ENCODE measurements at places on chromosomes 13 and 19.

- no peak overlapping the region for H3K27ac ChIP-seq
- no peak overlapping the region for H3K4me3 ChIP-seq
- no peak for DNase-seq
- H3K36me3 ChIP-seq: no peaks in the 10 kb centered on the region
- no peaks in the 10 kb centered on the region for H3K4me1 ChIP-seq
Measured at GRCh38 chr19:28535352-28535775, 677.6 kb downstream of the UQCRFS1 start.

- no peaks in the 10 kb centered on the region for H3K36me3 ChIP-seq
- no peaks in the 10 kb centered on the region for H3K27me3 ChIP-seq
- no peak for DNase-seq
- H3K27ac ChIP-seq: no peak overlapping the region
Measured at GRCh38 chr13:96415831-96416385, 326.0 kb downstream of the HS6ST3 start.

GRCh38 chr13:27622102-27622820 is 569 bp downstream of the POLR1D start:
- no peaks in the 10 kb centered on the region for H3K36me3 ChIP-seq
- no peaks in the 10 kb centered on the region for H3K27me3 ChIP-seq
- H3K4me1 ChIP-seq: peaks cover 14% of the 10 kb centered on the region
- DNase-seq: no peak

- no peak for DNase-seq
- H3K4me3 ChIP-seq: no peak overlapping the region
- peaks cover 6% of the 10 kb centered on the region for H3K36me3 ChIP-seq
Measured at GRCh38 chr13:21399741-21400140, 59.4 kb downstream of the ZDHHC20 start.

DNA sequence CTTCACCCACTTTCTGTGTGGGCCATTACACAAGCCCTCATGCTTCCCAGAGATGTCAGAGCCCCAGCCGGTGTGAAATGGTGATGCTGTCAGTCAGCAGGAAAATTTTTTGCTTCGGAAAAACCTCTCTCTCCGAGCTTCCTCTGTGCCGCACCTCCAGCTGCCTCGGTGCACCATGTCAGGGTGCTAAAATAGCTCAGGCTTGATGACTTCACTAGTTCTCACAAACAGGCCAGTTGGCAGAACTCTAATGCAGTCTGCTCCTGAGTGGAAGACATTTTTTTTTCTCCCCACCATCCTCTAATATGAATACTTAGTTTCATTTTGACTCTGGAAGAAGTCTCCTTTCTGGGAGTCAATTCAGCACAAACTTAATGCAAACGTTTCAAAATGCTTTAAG is 71.3 kb downstream of the KLF12 start:
- H3K36me3 ChIP-seq: no peaks in the 10 kb centered on the region
- peaks cover 35% of the 10 kb centered on the region for H3K4me1 ChIP-seq
- DNase-seq: peak; percentile 90
- peak overlapping the region; percentile 83 for H3K27ac ChIP-seq
- H3K27me3 ChIP-seq: no peaks in the 10 kb centered on the region
- peak overlapping the region; percentile 38 for H3K4me3 ChIP-seq

DNA sequence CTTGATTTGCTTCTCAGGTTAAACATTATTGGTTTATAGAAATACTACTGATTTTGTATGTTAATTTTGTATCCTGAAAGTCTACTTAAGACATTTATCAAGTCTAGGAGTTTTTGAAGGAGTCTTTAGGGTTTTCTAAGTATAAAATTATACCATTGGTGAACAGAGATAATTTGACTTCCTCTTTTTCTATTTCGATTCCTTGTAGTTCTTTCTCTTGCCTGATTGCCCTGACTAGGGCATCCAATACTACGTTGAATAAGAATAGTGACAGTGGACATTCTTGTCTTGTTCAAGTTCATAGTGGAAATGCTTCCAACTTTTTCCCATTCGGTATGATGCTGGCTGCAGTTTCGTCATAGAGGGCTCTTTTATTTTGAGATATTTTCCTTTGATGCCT is 807.5 kb upstream of the SLC10A2 start:
- no peak for DNase-seq
- H3K4me3 ChIP-seq: no peak overlapping the region
- no peaks in the 10 kb centered on the region for H3K27me3 ChIP-seq

DNA sequence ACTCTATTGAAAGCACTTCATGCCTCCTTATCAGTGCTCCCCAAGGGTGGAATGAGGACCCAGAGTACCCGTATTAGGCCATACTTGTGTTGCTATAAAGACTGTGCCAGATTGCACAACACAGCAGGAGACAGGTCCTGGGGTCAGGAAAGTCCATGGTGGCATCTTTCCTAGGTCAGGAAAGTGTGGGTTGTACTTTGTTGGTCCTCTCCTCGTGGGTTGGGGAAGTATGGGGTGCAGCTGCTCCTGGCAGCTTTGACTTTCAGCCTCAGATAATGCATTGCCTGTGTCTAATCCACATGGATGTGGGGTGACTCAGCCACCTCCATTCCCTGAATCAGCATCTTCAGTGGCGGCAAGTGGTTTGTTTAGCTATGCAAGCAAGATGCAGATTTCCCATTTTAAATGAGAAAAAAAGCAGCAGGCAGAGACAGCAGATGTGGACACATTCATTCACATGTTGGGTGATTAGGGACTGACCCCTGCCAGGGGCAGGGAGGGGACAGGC is 8.4 kb upstream of the CYP2B6 start:
- no peak overlapping the region for H3K27ac ChIP-seq
- H3K4me1 ChIP-seq: no peaks in the 10 kb centered on the region
- no peak for DNase-seq
- no peak overlapping the region for H3K4me3 ChIP-seq

- no peak for DNase-seq
- no peak overlapping the region for H3K4me3 ChIP-seq
- peaks cover 73% of the 10 kb centered on the region for H3K36me3 ChIP-seq
- H3K27me3 ChIP-seq: no peaks in the 10 kb centered on the region
Measured at GRCh38 chr19:6223461-6224307, 56.1 kb downstream of the MLLT1 start.

- no peak overlapping the region for H3K27ac ChIP-seq
- no peaks in the 10 kb centered on the region for H3K27me3 ChIP-seq
- no peaks in the 10 kb centered on the region for H3K36me3 ChIP-seq
- no peak overlapping the region for H3K4me3 ChIP-seq
- DNase-seq: no peak
Measured at GRCh38 chr13:37616131-37616530, 17.6 kb upstream of the POSTN start.

GRCh38 chr13:44715287-44716230 is 139.4 kb upstream of the TSC22D1 start:
- peak overlapping the region; percentile 88 for H3K27ac ChIP-seq
- H3K36me3 ChIP-seq: no peaks in the 10 kb centered on the region
- no peaks in the 10 kb centered on the region for H3K27me3 ChIP-seq
- no peaks in the 10 kb centered on the region for H3K4me1 ChIP-seq
- H3K4me3 ChIP-seq: no peak overlapping the region

DNA sequence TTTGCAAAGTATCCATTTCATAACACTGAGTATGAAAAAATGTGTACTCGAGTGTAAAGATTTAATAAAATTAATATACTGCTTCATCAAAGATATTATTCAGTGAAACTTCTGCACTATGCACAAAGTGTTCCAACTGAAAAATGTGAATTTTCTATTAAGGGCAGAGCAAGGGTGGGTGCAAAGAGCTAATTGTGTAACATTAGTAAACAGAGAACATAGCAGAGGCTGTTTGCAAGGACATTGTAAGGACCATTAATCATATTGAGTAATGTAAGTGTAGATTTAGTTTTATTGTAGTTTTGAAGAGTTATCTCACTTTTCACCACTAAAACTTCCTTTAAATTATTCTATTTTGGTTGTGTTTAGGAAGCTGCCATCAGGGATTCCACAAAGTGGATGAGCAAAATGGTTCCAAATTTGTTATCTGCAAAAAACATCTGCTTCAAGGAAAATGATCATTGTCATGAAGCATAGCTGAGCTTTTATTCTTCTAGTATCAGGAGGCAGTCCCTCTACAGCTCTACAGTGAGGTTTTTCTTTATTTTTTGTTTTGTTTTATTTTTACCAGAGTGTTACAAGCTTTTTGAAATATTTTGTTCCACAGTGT is 1375.4 kb downstream of the SLITRK1 start:
- H3K27me3 ChIP-seq: no peaks in the 10 kb centered on the region
- H3K27ac ChIP-seq: no peak overlapping the region
- H3K4me1 ChIP-seq: peaks cover under 1% of the 10 kb centered on the region
- no peak overlapping the region for H3K4me3 ChIP-seq
- no peaks in the 10 kb centered on the region for H3K36me3 ChIP-seq

- DNase-seq: no peak
- H3K36me3 ChIP-seq: no peaks in the 10 kb centered on the region
- no peak overlapping the region for H3K27ac ChIP-seq
- H3K4me1 ChIP-seq: no peaks in the 10 kb centered on the region
- H3K27me3 ChIP-seq: no peaks in the 10 kb centered on the region
Measured at GRCh38 chr19:6577476-6578125, 13.3 kb downstream of the CD70 start.
